Stimulated activated CD8-positive, alpha-beta memory T cell treated with anti-CD3 and anti-CD28 coated beads, Interleukin-7, amount 100 ng/mL, for 24 hours (primary cell): ENCODE measurements at places on chromosomes 1 and 21.

- no peak for DNase-seq
These were observed 661 bp downstream of the PLEKHO1 start for GRCh38 chr1:150150133-150151021.

GRCh38 chr1:244106837-244107493 is 55.9 kb downstream of the ZBTB18 start:
- no peak for DNase-seq

GRCh38 chr1:39142401-39143060 is 62.0 kb upstream of the MACF1 start:
- no peak for DNase-seq

- DNase-seq: no peak
These were observed 4.0 kb upstream of the ZBTB18 start for GRCh38 chr1:244046907-244047611.

- no peak for DNase-seq
These were observed 22.1 kb downstream of the HSPG2 start for GRCh38 chr1:21914880-21915640.

DNA sequence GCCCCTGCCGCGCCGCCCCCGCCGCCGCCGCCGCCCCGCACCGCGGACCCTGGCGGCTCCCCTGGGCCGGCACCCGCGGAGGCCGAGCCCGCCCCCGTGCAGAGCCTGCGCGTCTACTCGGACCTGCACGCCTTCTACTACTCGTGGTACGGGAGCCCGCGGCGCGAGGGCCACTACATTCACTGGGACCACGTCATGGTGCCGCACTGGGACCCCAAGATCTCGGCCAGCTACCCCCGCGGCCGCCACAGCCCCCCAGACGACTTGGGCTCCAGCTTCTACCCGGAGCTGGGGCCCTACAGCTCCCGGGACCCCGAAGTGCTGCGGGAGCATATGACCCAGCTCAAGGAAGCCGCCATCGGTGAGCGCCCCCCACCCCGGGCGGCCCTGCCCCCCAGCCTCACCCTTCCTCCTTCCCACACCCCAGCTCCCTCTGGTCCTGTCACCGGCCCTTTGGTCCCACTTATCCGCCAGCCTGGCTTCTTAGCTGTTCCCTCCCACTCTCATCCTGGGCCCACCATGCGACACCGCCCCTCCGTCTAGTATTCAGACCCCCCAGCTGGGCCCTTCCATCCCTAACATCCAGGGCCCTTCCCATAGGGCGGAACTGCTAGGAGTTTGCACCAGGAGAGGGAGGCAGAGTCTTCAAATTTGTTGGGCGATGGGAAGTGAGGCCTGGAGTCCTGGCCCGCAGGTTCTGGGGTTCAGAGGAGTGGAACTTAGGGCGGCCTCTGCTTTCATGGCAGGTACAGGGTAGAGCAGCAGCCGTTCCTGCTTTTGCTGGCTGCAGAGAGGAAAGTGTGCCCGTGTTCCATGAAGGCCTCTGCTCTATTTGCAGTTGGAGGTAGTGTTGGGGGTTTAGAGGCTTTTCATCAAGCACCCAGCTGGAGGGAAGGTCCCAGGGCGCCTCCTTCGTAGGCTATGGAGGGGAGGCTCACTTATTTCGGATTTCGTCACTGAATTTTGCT is 1.0 kb downstream of the MANEAL start:
- no peak for DNase-seq

GRCh38 chr1:32742956-32743355 is 40.4 kb upstream of the SYNC start:
- no peak for DNase-seq

DNA sequence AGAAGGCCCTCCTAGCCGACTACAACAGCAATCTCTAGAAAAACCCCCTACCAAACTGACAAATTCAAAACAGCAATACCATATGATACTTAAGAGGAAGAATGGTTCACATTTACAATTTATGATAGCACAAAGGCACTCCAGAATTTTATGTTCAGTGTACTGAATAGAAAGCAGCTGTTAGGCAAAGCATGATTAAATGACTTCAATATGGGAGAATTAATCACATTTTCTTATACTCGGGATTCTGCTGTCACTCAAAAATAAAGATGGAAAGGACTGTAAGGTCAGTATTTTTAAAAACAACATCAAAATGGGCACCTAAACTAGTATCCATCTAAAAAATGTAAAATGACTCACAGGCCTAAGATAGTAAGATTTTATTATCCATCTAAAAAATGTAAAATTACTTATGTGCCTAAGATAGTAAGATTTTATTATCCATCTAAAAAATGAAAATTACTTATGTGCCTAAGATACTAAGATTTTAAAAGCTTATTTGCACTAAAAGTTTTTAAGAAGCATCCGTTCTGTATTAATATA is 198.5 kb downstream of the SMYD3 start:
- no peak for DNase-seq

- DNase-seq: peak; percentile 56
These were observed 21.5 kb upstream of the LEFTY2 start for GRCh38 chr1:225962440-225962975.

DNA sequence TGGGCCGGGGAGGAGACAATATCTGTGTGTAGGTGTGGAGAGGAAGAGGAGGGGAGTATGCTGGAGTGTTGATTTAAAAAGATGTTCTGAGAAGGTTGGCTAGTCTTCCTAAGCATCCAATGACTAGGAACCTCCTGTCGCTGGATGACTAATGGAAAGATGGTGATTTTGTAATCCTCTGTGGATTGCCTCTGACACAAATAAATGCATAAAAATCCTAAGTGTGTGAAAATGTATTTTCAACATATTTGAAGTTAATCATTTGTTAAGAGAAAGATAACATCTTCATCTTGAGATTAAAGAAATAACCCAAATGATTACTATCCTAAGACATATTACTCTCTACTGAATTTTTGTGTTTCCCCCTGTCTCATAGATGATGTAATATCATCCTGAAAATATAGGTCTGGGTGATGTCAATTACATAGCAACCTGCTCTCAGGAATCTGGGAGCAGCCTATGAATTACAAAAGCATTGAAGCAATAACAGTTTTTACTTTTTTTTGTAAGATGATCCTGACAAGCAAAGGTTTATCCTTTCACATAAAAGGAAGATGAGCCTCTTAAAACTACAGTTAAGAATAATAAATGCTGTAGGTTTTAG is 220.5 kb upstream of the MAP1LC3C start:
- DNase-seq: no peak

GRCh38 chr21:44018813-44019567 is 6.9 kb downstream of the TRAPPC10 start:
- DNase-seq: no peak

- DNase-seq: no peak
These were observed 130.7 kb upstream of the DMRTA2 start for GRCh38 chr1:50553921-50554320.

GRCh38 chr1:111570781-111571181 is 48.8 kb upstream of the RAP1A start:
- no peak for DNase-seq

DNA sequence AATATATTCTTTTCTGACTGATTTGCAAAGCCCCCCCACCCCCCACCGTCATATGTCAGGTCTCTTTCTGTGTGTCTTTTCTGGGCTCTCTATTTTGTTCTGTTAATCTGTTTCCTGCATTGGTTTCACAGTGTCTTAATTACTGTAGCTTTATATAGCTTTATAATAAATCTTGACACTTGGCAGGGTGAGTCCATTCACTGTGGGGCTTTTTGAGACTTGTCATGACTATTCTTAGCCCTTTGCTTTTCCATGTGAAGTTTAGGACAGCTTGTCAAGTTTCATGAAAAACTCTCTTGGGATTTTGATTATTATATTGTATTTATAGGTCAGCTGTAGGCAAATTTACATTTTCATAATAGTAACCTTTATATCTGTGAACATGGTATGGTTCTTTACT is 50.4 kb downstream of the MIGA1 start:
- no peak for DNase-seq

- no peak for DNase-seq
These were observed 25.4 kb upstream of the SPSB1 start for GRCh38 chr1:9267352-9267686.

- DNase-seq: no peak
These were observed 6.9 kb upstream of the CBR3 start for GRCh38 chr21:36127977-36128376.

- DNase-seq: no peak
These were observed 5.9 kb downstream of the TP73 start for GRCh38 chr1:3658231-3658615.

DNA sequence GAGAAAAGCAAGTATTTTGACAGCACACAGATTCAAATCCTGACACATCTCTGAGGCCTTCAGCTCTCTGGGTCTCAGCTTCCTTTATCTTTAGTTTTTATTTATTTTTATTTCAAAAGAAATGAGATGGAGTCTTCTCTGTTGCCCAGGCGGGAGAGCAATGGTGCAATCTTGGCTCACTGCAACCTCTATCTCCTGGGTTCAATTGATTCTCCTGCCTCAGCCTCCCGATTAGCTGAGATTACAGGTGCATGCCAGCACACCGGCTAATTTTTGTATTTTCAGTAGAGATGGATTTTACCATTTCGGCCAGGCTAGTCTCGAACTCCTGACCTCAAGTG is 19.1 kb upstream of the ATP2B4 start:
- no peak for DNase-seq

DNA sequence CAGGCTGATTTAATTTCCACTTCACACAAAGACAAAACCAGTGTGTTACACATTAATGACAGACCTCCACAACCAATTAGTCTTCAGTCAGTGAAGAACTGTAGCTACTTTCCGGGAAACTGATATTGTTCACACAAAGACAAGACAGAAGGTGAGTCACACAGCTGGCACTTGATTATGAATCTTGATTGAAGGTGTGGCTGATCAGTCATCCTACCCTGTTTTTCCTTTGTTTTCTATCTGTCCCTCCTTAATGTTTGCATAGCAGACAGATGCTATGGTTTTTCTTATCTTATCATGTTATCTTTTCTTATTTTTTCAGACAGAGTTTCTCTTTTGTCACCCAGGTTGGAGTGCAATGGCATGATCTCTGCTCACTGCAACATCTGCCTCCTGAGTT is 185.1 kb upstream of the GREM2 start:
- no peak for DNase-seq

- no peak for DNase-seq
These were observed 61.0 kb upstream of the CSF1 start for GRCh38 chr1:109849655-109850054.

DNA sequence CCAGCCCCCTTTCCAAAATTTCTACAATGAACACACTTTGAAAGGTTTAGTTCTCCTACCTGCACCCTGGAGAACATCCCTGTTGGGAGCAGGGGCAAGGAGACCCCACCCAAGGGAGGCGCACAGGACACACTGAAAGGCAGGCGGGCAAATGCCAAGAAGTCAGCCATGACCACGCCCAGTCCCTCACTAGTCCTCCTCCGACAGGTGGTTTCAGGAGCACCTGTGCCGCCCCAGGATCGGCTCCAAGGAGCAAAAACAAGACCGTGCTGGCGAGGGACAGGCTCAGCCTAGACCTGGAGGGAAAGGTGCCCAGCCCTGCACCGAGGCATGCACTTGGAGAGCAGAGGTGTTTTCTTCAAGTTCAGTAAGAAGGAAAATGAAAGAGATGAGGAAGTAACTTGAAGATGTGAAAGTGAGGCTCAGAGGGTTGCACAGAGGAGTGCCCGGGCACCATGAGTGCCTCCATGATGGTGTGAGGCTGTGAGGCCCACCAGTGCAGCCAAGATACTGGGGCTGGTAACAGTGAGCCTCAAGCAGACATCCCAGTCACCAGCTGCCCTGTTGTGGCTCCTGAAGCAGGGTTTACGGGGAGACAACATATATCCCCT is 19.6 kb upstream of the NADK start:
- no peak for DNase-seq

- DNase-seq: no peak
These were observed 172.6 kb upstream of the HMCN1 start for GRCh38 chr1:185561629-185562028.

GRCh38 chr1:19003371-19004290 is 47.2 kb upstream of the IFFO2 start:
- no peak for DNase-seq

- DNase-seq: no peak
These were observed 35.8 kb upstream of the RIPK4 start for GRCh38 chr21:41802684-41803083.

- DNase-seq: no peak
These were observed 80.8 kb downstream of the MORN1 start for GRCh38 chr1:2310332-2311183.

DNA sequence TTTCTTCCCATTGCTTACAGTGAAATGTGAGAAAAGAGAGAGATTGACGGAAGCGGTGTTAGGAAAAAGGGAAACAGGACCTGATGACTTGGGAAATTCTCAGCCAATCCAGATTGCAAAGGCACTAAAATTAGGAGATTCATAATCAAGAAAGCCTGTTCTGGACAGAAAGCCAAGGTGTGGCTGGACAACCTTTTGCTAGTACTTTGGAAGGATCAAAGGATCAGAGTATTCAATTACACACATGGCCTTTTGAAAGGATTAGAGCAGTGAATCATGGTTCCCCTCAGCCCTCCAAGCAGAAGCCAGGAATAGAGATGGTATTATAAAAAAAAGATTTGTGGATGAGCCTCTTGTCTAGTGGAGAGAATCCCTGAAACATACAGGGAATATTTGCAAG is 669.8 kb upstream of the ADAMTS5 start:
- DNase-seq: no peak

DNA sequence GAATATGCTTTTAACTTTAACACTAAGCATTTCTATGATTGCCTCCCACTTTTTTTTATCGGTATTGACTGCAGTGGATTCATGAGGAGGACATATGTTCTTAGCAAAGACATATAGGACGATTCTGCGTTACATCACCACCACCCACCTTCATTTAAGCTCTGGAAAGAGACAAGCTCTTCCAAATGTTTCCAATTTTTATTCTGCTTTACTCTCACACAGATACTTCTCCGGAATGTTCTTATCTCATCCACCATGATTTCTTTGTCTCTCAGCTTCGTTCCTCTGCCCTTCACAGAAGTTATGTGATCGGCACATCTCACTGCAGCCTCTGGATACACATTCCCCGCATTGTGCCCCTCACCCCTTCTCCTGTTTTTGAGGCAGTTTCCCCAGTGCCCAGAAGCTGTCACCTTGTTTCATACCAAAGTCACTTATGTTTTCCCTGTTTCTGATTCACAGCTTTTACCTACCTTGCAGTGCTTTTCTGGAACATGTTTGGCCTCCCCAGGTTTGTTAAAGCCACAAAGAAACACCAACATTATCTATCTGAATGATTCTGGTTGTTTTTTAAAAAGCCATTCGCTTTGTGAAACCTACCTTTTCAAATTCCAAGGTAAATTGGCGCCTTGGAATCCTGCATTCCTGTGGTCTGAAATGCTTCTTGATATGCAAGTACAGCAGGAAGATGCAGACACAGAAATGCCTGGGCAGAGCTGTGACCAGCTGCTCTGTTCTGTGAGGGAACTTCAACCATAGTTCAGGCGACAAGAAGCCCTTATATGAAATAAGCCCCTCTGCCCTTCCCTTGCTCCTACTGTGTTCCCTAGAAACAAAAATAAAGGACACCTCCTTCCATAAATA is 1020.2 kb downstream of the TTLL7 start:
- DNase-seq: no peak

GRCh38 chr1:108663074-108663473 is 2.2 kb upstream of the HENMT1 start:
- no peak for DNase-seq

GRCh38 chr1:87305762-87306161 is 22.9 kb upstream of the LMO4 start:
- no peak for DNase-seq
